ENCODE measurements at places on chromosomes 2 and 18.

DNA sequence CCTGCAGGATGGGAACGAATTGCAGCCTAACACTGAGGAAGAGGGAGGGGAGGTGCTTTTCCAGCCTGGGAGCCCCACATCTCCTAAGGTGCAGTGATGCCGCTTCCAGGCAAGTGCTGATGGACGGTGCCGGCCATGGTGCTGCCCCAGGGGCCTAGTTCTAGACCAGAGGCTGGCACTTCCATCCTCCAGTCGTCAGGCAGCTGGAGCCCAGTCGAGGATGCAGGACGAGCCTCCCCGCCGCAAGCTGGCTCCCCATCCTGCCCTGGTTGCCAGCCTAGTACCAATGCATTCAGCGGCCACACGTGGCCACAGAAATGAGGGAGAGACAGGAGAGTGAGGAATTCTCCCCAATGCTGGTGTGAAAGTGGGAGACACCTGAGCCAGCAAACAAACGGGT is 413.5 kb downstream of the ZNF516 start:
- DNase-seq, result no peak

GRCh38 chr2:165572151-165572550 is 102.7 kb downstream of the CSRNP3 start:
- DNase-seq, result peak; percentile 29

- peak; percentile 13 for DNase-seq
Measured at GRCh38 chr2:67516899-67517530, 119.9 kb downstream of the ETAA1 start.

GRCh38 chr2:232920760-232921159 is 50.7 kb downstream of the SNORC start:
- DNase-seq, result no peak

- no peak for DNase-seq
Measured at GRCh38 chr2:20397811-20398447, 47.3 kb upstream of the PUM2 start.

DNA sequence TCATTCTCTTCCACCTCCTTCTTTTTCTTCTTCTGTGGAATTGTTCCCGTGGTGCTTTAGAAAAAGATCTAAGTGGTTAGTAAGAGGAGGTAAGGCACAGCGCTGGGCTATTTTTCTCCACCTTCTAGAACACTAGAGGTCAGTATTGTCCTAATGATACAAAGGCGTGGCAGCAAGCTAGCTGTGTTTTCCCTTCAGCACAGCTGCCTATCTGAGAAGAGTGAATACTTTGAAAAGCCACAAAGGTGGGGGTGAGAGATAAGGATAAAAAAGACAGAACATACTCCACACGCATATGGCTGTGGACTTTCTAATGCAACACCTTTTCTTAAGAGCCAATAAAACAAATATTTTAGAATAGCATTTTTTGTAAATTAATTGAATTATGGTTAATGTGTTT is 2.1 kb downstream of the CNTNAP5 start:
- peak; percentile 55 for DNase-seq

DNA sequence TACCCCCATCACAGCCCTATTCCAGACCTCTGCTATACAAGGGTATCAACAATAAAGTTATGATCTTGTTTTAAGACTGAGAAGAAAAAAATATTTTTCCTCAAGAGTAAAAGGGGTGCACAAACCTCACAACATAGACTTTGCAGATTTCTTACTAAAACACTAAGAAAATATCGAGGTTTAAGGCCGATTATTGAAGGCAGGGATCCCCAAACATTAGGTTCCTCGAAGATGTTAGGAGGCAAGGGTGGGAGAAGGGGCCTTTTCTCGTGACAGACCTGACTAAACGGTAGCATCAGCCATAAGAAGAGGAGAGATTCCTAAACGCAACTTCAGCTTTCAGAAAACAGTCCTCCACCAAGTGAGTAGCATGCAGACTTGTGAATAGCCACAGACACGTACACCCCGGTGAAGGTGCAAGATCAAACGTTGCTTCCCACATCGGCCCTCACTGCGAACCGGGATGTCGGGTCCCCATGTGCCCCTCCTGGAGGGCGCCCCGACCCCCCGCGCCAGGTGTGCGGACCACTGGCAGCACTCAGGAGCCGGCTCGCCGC is 678 bp downstream of the PIAS2 start:
- peak; percentile 9 for DNase-seq

GRCh38 chr2:126649101-126649500 is 6.9 kb upstream of the GYPC start:
- DNase-seq, result no peak

- DNase-seq, result no peak
Measured at GRCh38 chr2:75294362-75294761, 95.0 kb upstream of the TACR1 start.

GRCh38 chr2:95274291-95275150 is at the start of gene PROM2:
Gene PROM2 (plus strand): TSS chr2:95274449. CDS start chr2:95274586, 137 bp downstream.
- DNase-seq, result peak; percentile 62

DNA sequence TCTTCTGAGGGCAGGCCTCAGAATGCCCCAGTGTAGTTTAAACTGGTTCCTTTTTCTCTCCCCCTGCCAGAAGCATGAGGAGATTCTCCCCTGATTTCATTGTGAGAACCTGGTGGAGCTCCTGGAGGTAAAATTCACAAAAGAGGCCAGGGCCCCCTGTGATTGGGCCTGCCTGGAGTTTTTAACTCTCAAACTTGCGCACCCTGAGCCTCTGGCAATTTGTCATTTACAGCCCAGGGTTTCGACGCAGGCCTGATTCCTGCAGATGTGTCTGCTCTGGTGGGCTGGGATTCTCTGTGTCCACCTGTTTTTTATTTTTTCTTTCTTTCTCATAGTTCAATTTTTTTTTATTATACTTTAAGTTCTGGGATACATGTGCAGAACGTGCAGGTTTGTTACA is 157.9 kb downstream of the ASB1 start:
- DNase-seq, result no peak

- DNase-seq, result no peak
Measured at GRCh38 chr2:9760902-9761228, 82.4 kb upstream of the TAF1B start.

All from large intestine (tissue), 12 donors.